ENCODE measurements at places on chromosomes 5 and 9.

- peak; percentile 30 for DNase-seq
These were observed 123.6 kb downstream of the PALM2AKAP2 start for GRCh38 chr9:109903515-109904138.

GRCh38 chr5:148760945-148761638, 65.3 kb upstream of the ADRB2 start:
- no peak for DNase-seq

DNA sequence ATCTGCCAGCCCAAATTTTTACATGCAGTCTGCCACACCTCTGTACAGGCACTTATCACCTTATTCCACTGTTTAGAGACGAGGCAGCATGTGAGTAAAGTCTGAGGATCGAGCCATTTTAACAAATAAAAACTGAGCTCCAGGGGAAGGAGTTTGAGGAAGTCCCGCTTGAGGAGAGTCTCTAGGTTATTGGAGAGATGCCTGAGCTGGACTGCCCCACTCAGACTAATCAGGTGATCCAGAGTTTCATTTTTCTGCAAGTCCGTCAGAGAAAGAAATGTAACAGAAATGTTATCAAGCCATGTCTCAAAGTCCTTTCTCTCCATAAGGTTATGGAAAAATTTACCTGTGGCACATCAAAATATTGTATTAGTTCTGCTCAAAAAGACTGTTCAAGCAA, 5.3 kb downstream of the FBXW2 start:
- no peak for DNase-seq

DNA sequence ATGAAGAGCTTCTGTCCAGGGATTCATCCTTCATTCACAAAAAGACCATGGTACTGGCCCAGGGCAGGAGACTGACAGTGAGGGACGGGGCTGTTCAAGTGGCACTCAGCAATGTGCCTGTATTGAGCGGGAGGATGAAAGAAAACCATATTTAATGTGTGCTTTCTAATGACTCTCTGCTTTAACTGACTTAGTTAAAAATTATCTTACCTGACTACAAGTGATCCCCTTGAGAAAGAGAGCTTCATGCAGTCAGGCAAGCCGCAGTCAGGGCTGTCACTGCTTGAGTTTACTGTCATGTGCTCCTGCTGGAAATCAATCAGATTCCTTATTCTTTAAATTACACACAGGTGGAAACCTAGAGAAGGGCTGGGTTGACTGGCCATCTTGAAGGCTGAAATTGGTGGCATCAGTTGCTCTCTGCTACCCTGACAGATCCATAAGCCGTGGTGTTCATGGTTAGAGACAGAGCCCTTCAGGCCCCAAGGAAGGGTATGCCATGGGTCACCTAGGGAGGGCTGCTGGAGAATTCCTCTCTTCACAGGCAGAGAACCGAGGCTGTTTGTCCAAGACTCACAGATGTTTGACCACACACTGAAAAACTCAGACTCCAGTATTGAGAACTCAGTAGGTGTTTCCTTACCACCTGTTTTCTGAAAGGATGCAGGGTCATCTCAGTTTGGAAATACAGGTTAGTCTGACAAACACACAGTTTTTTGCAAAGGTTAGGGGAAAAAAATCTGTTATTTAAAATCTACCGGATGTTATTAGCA, 70.9 kb downstream of the TRIO start:
- no peak for DNase-seq

DNA sequence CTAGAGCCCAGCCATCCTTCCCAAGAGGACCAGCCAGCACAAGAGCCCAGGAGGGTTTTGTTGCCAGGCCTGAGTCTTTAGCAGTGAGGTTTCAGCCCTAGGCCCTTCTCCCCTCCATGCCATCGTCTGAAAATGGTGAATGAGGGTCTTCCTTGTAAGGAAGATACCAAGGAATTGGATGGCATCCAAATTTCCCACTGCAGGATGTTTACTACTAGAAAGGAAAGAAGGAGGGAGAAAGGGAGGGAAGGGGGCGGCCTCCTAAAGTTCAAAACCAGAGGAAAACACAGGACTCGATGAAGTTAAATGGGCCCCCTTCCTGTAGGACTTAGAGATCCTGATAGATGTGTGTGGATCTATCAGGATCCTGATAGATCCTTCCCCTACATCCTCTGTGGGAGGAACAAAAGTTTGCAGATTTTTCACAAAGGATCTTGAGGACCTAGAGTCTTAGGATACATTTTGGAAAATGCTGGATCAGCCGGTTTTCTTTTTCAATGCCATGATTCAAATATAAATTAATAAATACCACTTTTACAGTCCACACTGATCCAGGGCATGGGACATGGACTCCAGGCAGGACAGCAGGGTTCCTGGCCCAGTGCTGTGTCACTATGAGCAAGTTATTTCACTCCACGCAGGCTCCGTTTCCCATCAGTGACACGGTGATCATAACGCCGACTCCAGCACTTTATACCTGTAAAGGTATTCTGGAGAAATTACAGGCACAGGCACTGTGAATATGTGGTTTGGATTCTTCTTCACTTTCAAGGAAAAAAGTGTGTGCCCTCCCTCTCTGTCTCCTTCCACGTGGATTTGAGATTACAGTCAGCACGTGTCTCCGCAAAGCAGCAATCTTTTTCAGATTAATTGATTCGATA, 40.9 kb downstream of the C5orf15 start:
- DNase-seq: no peak

GRCh38 chr5:95178046-95178651, 106.7 kb downstream of the MCTP1 start:
- DNase-seq: no peak

- peak; percentile 83 for DNase-seq
These were observed at the start of gene RACK1 for GRCh38 chr5:181243564-181244343. Gene RACK1, minus strand, starts transcription at chr5:181243906. Its CDS starts 106 bp downstream, at chr5:181243800.

DNA sequence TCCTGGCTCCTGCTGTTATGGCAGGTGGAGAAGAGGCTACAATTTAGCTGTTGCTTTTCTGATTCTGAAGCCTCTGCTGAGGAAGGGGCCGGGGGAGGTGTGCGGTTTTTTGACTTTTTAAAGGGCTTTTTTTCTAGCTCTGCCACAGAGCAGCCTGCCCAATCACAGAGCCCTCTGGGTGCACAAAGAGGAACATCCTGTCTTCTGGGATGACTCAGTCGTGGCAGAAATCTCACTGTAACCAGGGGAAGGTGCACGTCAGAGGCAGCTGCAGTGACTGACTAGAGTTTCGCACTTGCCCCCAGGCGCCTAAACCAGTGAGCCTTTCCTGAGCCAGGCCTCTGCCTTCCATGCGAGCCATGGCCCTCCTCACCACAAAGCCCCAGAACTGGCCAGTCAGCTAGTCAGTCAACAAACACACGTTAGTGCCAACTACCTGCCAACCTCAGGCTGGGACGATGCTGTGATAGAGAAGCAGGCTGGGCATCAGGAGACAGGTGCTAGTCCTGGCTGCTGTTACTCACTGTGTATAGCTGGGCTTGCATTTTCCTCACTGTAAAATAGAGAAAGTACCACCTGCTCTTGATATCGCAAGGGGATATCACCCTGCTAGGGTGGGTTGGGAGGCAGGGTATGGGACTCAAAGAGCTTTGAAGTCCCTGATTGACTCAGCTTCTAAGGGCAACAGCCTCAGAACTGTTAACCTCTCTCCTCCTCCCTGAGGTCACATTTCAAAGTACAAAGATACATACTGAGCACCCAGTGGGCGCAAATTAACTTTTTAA, 2.2 kb downstream of the AKNA start:
- peak; percentile 84 for DNase-seq

DNA sequence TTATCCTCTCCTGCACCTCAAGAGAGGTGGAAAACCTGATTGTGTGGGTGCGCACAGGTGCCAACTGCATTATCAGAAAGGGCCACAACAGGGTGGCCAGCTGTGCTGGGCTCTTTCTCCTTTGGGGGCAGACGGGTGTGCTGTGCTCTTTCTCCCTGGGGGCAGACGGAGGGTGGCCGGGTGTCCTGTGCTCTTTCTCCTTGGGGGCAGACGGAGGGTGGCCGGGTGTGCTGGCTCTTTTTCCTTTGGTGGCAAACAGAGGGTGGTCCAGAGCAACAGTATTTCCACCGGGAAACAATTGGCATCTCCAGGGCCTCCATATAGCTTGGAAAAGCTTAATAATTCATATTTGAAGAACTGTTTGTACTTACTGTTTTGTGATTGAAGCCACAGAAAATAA, 6.8 kb downstream of the LMX1B start:
- DNase-seq: no peak

GRCh38 chr5:67693956-67694809, 497.6 kb upstream of the CD180 start:
- DNase-seq: no peak

DNA sequence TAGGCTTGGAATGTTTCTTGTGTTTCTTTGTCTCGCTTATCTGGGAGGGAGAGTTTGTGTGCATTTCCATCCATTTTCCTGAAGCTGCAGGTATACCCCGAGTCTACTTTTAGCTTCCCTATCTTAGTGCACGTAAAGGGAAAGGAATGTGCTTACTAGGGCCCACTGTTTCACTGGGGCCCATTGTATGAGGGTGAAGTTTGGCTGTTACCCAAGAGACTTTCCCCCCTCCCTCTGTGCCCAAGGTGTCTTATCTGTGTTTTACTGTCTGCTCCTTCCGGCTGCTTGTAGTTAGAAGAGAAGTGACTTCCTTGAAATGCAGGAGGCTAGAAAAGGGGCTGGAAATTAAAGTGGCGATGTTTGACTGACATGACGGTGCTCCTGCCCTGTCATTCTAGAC, 12.1 kb upstream of the BTNL3 start:
- DNase-seq: no peak

- DNase-seq: no peak
These were observed 12.1 kb upstream of the ATP6V0E1 start for GRCh38 chr5:172971482-172971881.

DNA sequence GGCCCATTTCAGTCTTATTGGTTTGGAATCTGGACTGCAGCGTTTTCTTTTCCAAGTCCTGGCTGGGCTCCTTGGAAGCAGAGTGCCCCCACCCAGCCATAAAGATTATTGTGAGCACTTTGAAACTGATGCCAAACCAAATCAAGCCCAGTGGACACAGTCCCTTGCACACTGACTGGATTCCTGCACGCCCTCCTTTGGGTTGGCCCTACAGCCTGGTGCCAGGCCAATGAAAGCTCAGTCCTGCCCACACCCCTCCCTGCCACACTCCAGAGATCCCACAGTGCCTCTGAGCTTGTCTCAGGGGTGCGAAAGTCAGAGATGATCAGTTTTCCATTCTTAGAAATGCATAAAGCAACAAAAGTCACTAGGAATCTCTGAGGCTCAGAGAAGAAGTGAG, 181.9 kb downstream of the CETN3 start:
- DNase-seq: no peak

DNA sequence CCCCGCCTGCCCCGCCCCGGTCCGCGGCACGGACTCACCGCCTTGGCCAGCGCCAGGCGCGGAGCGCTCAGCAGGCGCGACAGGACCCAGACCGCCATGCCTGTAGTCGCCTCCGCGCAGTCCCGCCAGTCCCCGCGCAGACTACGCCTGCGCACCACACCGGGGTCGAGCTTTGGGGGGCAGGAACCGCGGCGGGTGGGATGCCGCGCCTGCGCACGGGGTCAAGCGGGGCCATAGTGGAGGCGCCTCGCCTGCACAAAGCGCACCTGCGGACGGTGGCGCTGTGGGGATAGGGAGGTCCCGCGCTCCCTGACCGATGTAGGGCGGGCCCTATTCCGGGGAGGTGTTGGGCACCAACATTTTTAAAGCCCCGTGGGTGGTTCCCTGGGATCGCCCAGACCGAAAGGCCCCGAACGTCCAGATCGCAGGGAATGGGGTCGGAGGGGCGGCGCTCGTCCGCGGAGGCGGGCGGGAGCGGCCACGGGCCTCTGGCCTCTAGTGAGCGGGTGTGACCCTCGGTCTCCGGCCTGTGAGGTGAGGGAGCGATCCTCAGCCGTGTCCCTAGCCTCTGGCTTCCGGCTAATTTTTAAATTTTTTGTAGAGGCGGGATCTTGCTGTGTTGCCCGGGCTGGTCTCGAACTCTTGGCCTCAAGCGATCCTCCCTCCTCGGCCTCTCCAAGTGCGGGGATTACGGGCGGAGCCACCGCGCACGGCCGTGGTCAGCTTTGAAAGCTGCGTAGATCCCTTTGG, 70.8 kb upstream of the LPCAT1 start:
- peak; percentile 28 for DNase-seq

- no peak for DNase-seq
These were observed 17.0 kb downstream of the TTLL11 start for GRCh38 chr9:122076117-122076516.

- no peak for DNase-seq
These were observed 43.0 kb downstream of the IL31RA start for GRCh38 chr5:55894135-55894534.

GRCh38 chr5:173320259-173320658, 8.0 kb downstream of the STC2 start:
- no peak for DNase-seq

DNA sequence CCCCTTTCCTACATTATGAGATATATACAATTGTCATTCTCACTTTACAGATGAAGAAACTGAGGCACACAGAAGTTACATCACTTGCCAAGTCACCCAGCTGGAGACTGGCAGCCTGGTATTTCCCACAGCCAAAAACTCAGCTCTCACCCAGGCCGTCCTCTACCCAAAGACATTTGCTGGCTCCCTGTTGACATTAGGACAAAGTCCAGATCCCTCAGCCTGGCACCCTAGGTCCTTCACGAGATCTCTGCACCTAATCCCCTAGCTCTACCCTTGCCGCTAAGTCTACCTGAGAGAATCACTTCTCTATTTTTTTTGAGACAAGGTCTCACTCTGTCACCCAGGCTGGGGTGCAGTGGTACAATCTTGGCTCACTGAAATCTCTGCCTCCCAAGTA, 26.8 kb upstream of the LHX2 start:
- no peak for DNase-seq

- no peak for DNase-seq
These were observed 16.1 kb upstream of the FRMD3 start for GRCh38 chr9:83554278-83554677.

DNA sequence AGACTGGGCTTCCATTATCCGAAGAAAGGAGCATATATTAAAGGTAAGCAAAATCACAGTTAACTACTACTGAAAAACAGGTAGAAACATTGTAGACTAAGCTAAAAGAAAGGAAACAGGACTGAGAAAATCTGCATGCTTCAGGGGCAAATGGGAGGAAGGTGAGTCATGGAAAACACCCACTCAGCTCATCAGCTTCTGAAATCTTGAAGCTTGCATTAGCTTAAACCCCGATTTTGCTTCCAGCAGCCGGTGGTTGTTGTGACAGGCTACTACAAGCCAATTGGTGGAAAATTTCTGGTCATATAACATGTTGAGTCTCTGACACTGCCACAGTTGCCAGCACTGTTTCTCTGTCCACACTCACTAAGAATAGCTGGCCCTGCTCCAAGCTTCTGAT, 179.6 kb upstream of the PUM3 start:
- DNase-seq: no peak

Measured in activated CD4-positive, CD25-positive, alpha-beta regulatory T cell treated with anti-CD3 and anti-CD28 coated beads, Interleukin-2, amount 50 U/mL, for 16 hours (primary cell).